ENCODE measurements at places on chromosomes 3 and 15.

DNA sequence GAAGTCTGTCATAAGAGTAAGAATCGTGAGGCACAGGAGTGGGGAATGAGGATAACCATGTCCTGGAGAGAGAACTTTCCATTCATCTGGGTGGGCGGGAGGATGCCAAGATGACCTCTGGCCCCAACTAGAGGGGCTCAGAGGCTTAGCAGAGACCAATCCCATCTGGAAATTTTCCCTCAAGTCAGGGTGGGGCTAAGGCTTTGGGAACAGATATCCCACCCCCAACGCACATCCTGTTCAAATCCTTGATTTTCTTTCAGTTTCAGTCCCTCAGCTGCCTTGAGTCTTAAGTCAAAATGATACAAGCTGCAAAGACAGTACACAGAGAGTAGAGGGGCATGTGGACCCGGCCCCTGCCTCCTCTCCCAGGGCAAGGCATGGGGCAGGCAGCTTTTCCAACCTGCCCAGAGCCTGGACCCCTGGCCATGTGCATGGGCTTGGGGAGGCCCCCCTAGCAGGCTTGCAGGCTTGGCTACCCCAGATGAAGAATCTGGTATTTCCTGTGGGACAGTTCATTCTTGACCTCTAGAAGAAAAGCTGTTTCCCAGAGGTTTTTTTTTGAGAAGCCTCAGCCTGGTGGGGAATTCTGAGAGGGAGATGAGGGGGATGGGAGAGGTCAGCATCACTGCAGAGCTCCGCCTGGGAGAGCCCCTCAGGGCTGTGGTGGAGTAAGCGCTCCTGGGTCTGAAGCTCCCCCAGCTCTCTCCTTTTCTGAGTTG, 109.7 kb upstream of the HACD2 start:
- DNase-seq, result no peak

GRCh38 chr15:68484696-68485400, 52.9 kb upstream of the ITGA11 start:
- DNase-seq, result no peak

DNA sequence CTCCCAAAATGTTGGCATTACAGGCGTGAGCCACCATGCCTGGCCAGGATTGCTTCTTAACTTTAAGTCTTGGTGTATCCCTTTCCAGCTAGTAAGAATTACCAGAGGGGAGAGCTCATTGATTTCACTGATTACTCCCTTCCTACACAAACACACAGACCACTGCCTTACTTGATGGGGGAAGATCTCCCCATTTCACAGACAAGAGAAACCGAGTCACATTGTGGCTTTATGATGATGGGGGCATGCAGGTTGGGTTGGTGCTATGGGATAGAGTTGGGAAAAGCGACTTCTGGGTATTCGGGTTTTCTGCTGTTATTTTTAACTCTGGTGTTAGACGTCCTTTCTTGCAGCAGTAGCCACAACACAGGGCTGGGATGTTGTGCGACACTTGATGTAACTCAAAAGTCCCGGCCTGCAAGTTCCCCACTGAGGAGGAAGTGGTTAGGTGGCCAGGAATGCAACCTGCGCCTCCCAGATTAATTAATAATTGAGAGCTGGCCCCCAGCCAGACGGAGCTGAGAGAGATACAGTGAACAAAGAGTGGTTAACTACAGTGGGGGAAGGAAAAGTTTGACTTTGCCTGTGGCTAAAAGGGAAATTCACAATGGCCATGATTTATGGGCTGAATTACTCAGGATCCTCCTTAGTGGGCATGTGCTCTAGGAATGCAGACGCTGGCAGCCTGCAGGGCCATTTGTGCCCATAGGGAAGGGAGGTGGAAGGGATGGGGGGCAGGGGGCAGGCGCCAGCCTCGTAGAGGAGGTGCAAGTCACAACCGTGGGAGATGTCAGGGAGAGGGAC, 63.6 kb downstream of the SMAD6 start:
- no peak for DNase-seq

DNA sequence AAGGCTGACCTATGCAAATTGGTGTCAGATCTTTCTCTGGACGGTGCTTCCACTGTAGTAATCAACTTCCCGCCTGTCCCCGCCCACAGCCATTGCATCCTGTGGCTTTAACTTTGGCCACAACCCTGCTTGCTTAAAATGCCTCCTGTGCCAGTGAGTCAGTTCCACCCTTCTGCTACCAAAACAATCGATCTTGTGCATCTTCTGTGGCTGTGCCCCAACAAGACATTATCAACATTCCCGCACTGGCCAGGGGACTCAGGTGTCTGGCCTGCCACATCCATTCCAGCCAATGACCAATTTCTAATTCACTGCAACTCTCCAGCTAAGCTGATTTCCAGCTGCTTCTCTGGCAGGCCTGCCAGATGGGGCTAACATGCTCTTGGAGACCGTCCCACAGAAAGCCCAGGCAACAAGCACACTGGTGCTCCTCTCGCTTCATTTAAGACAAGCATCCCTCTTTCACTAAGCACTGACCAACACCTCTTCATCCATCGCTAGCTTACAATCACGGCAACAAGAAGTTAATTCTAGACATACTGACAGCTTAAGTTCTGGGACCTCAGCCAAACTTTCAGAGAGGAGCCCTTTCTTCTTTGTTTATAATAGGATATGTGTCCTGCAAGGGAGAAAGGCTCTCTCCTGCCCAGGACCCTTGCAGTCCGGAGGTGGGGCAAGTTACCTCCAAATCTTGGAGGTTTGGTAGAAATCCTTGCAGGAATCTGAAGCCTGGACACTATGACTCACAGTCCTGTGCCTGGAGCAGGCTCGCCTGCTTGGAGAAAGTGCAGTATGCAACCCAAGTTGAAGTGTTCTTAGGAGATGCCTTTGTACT, 6.7 kb downstream of the CA12 start:
- DNase-seq, result peak; percentile 77

DNA sequence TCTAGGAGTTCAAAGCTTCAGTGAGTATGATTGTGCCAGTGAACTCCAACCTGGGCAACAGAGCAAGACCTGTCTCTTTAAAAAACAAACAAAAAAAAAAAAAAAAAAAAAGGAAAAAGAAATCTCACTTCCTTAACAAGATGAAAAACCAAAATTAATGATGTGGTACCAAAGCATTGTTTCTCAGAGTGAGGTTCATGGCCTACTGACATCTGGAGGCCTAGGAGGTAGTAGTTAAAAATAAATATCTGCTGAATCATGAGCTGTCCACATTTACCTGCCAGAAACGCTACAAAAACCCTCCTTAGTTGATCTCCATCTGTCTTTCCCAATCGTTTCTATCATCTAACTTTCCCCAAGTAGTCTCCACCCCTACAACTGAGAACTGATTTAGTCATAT, 51.2 kb downstream of the EPHA6 start:
- no peak for DNase-seq

DNA sequence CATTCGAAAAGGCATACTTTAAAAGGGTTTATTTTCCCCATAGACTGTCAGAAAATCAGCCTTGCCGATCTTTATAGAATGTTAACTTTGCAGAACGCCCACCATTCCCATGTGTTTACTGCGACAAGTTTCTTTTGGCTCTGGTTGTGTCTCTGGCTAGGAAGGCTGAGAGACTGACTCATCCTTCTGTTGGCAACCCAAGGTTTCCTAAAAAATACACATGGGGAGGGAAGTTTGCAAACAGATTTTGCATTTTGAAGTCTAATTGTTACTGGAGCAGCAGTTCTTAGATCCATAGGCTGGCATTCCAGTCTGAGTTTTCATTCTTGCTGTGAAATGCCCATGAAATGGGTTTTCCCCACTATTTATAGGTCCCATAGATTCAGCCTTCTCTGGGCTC, 37.9 kb upstream of the MINAR1 start:
- no peak for DNase-seq

GRCh38 chr3:195773956-195774537, 37.7 kb downstream of the MUC4 start:
- DNase-seq, result no peak

GRCh38 chr3:194874206-194874605, 188.5 kb downstream of the FAM43A start:
- DNase-seq, result no peak

DNA sequence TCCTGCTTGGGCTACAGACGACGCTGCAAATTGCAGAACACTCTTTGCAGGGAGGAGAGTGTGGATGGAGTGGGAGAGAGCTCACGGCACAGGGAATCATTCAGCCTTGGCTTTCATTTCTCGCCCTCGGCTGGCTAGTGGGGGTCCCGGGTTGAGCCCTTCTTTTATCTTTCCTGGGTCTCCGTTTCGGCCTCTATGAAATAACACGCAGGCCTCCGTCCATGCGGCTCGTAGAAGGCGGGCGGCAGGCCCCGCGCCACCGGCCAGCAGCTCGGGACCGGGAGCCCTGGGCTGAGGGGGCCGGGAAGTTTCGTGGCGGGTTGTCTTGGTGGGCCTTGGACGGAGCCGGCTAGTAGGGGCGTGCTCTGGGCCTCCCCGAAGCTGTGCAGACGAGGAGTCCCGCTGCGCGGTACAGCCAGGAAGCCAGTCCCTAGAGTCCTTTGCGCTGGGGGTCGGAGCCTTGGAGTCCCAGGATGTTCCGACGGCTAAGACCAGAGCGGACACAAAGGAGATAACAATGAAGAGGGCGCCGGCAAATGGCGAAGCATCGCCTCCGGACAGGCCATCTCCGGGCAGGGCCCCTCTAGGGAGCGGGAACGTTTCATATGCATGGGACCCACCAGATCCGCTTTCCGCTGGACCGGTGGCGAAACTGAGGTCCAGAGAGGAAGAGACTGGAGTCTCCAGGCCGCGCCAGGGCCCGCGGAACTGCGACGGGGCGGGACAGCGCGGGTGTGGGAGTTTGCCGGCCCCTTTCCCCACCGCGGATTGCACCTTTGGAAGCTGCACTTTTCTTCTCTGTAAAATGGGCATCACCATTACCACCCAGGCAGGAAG, 4.3 kb downstream of the RNU6-1 start:
- no peak for DNase-seq
